Left forelimb (tissue), 1 donor: ENCODE measurements at places on chromosomes 6 and 20.

- DNase-seq: no peak
These were observed 144.2 kb upstream of the FBXL4 start for GRCh38 chr6:99091985-99092384.

GRCh38 chr20:60036746-60037499 is 78.7 kb downstream of the CDH26 start:
- DNase-seq: no peak

DNA sequence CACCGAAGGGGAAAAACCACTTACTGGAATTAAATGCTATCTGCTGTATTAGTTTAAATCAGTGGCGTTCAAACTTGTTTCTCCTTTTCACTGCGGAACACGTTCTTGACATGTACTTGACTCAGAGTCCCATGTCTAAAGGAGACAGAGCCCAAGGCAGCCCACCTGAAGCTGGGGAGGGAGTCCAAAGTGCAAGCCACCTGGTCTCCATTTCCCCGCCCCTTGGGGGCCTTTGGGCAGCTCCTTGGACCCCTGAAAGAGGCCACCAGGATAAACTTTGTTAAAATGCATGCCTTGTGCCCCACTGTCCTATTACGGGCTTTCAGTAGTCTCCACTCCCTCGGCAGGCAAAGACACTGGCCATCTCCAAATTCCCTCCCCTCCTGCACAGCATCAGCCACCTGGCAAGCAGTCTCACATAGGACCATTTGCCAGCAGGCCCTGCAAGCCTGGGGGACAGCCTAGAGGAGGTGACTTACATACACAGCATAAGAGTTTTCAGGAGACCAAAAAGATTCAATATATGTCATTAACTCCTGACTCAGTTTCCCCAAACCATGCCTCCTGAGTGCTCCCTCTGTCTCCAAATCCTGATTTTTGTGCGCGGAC is 6.7 kb downstream of the PCK1 start:
- no peak for DNase-seq

DNA sequence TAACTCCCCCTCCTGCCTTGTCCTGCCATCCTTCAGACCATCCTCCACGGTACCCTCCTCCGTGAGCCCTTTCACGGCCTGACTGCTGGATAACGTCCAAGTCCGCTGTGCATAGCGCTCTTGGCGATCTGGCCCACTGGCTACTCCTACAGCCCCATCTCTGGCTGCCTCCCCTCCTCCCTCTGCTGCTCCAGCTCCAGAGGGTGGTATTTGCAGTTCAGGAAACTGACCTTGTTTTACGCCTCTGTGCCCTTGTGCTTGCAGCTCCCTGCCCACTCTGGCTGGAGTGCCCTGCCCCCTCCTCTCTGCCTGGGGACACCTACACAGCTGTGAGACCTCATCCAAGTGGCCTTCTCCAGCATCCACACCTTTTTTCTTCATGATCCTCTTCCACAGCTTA is 6.5 kb upstream of the RREB1 start:
- DNase-seq: no peak

DNA sequence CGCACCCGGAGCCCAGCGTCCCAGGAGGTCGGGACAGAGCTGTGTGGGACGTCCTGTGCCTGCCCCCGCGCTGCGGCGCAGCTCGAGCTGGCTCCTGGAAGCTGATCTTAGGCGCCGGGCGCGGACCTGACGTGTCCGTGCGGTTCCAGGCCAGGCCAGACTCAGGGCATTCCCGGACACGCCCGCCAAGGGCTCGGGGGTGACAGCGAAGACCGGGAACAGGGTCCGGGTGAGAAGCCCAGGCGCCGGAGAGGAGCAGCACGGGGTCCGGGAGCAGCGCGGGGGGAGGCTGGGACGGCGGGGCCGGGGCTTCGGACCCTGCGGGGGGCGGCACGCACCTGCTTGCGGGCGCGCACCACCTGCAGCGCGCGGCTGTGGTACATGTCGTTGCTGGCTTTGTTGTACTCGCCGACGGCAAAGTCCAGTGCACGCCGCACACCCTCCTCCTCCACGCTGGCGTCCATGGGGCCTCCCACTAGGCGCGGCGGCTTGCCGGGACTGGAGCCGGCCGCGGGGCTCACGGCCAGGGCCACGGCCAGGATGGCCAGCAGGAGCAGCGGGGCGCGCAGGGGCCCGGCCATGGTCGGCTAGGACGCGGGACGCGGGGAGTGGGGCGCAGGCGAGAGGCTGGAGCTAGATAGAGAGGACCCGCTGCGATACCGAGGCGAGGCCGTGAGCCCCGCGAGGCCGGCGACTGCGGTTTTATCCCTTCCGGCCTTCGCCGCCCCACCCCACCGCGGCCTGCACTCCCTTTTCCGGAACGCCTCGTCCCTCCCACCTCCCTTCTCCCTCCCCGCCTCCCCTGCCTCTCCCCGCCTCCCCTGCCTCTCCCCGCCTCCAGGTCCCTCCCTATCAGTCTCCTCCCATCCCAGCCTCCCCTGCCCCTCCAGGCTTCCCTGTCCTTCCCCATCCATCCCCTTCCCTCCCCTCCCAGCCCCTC is at the start of gene CST3:
Gene CST3 (minus strand): TSS at position 674 of the 940 bp plus-strand sequence. CDS start 93 bp downstream, at position 581.
- peak; percentile 90 for DNase-seq

- no peak for DNase-seq
These were observed 63.0 kb upstream of the CD2AP start for GRCh38 chr6:47414423-47415167.

GRCh38 chr6:56368491-56368890 is 121.1 kb upstream of the COL21A1 start:
- DNase-seq: no peak

GRCh38 chr6:43187821-43188220 is 5.8 kb downstream of the CUL9 start:
- DNase-seq: no peak

- DNase-seq: peak; percentile 87
These were observed 9.4 kb upstream of the ARMC12 start for GRCh38 chr6:35727231-35727934.

DNA sequence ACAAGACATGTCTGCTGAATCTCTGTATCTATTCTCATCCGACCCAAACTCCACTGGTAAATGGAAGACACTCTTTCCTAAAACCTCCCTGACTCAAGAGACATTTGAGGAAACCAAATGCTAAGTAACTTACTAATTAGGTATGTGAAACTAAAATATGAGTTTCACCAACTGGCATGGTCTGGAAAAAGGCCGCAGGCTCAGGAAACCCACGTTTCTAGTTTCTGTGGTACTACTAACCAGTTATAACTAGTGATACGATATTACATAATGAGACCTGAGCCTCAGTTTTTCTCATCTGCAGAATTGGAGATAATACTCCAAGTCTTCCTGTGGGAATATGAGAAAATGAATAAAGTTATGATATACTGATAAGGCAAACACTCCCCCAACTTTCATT is 39.9 kb downstream of the ZNF391 start:
- DNase-seq: no peak

GRCh38 chr6:35496036-35496840 is 641 bp downstream of the TEAD3 start:
- DNase-seq: no peak

- no peak for DNase-seq
These were observed 13.6 kb downstream of the BAK1 start for GRCh38 chr6:33566182-33567084.

DNA sequence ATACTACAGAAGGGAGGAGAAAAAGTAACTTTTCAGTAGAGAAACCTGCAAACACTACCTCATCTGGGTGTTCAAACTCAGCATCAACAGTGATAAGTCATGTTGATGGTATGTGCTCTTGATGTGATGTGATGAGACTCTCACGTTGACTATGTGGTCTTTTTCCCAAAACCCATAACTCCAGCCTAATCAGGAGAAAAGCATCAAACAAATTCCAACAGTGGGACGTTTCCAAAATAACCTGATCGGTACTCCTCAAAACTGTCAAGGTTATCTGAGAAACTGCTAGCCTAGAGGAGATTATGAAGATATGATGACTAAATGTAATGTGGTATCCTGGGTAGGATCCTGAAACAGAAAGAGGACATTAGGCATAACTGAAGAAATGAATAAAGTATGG is 41.9 kb upstream of the TAB2 start:
- DNase-seq: no peak

GRCh38 chr20:22232473-22232872 is 351.9 kb downstream of the FOXA2 start:
- no peak for DNase-seq

- no peak for DNase-seq
These were observed 106.2 kb upstream of the DTNBP1 start for GRCh38 chr6:15768999-15769398.

- no peak for DNase-seq
These were observed 51.4 kb downstream of the ZDHHC14 start for GRCh38 chr6:157432231-157432891.

DNA sequence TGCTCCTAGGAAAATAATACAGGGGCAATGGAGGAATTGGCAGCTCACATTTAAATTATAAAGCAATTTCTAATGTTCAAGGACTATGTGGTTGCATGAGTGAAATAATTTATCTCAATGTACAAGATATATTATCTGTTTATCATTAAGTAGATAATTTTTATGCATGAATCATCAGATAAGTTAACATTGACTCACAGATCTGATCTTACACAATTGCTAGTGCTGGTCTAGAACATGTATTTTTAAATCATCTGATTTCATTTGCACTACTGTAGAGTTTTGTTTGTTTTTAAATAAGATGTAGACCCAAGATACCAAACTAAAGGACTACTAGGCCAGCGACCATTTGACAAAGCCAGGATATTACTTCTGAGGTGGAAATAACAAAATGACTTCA is 199.2 kb downstream of the BMP2 start:
- DNase-seq: no peak

GRCh38 chr6:138371452-138371711 is 6.3 kb upstream of the SMIM28 start:
- DNase-seq: no peak

GRCh38 chr6:3456395-3456897 is 404 bp downstream of the SLC22A23 start:
- DNase-seq: no peak

DNA sequence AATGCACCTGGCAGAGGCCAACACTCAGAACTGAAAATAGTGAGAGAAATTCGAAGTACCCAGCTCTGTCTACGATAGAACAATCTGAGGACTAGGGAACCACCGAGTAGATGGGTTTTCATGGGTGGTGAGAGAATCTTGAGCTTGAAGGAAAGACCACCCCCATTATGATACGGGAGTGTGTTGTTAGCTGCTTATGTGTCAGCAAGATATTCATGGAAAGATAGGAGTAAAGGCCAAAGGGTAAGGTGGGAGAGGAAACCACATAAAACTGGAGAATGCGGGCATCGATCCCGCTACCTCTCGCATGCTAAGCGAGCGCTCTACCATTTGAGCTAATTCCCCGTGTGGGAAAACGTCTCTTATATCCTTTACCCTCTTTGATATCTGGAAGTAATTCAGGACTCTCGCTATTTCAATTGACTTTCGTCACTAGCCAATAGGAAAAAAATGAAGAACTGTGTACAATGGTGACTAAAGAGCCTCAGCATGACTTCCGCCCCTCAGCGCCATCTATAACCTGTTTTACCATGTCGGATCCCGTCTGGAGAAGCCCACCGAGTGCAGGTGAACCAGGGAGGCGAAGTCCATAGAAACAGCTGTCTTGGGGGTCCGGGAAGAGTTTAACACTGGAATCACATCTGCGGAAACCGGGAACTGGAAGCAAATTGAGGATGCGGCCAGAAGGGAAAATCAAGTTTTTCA is 25.0 kb upstream of the ABT1 start:
- DNase-seq: no peak

DNA sequence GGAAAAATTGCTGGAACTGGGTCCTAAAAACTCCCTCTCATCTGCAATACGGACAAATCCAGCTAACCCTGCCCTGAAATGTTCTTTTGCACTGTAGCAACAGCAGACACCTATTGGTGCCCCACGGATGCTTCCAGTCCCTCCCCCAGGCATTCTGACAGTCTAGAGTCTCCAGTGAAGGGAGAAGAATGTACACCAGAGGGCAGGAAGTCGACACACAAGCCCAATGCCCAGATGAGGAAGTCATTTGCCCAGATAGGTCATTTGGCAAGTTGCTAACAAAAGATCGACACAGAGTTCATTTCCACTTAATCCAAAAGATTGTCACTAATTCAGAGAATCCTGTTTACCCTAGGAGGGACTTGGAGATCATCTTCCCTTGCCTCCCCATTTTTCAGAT is 293.0 kb upstream of the PRDM1 start:
- no peak for DNase-seq

- no peak for DNase-seq
These were observed 126.4 kb downstream of the OPRM1 start for GRCh38 chr6:154165478-154165877.

DNA sequence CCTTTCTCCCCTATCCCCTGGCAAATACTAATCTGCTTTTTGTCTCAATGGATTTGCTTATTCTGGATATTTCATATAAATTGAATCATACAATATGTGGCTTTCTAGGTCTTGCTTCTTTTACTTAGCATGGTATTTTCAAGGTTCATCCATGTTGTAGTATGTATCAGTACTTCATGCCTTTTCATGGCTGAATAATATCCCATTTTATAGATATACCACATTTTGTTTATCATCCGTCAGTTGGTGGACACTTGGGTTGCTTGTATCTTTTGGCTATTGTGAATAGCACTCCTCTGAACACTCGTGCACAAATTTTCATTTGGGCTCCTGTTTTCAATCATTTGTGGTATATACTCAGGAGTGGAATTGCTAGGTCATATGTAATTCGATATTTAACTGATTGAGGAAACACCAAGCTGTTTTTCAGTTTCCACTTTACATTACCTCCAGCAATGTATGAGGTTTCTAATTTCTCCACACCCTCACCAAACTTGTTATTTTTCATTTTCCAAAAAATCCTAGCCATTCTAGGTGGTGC is 30.5 kb upstream of the RIPPLY2 start:
- DNase-seq: no peak

- DNase-seq: no peak
These were observed 26.0 kb upstream of the PCMTD2 start for GRCh38 chr20:64229507-64230061.

- no peak for DNase-seq
These were observed 233.7 kb upstream of the SPTLC3 start for GRCh38 chr20:12775041-12775440.

- DNase-seq: no peak
These were observed 30.2 kb downstream of the TMX4 start for GRCh38 chr20:7989379-7989778.

DNA sequence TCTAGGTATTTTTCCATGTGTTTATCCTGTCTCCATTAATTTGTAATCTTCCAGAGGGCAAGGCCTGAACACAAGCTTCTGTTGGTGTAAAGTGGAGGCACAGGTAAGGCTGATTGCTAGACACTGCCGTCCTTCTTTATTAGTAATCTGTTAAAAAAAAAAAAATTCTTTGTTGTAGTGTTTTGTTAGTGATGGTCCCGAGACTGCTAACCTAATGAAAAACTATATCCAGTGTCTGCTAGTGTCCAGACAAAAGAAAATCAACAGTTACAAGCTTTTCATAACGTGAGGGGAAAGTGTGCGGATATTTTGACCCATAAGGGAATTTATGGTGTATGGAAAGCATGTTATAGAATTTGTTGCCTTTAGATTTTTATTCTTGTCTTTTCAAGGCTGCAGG is 4.2 kb upstream of the HIVEP1 start:
- DNase-seq: no peak

- no peak for DNase-seq
These were observed 77.2 kb downstream of the PFDN4 start for GRCh38 chr20:54284928-54285704.
